ENCODE measurements at places on chromosomes 11 and 22.

DNA sequence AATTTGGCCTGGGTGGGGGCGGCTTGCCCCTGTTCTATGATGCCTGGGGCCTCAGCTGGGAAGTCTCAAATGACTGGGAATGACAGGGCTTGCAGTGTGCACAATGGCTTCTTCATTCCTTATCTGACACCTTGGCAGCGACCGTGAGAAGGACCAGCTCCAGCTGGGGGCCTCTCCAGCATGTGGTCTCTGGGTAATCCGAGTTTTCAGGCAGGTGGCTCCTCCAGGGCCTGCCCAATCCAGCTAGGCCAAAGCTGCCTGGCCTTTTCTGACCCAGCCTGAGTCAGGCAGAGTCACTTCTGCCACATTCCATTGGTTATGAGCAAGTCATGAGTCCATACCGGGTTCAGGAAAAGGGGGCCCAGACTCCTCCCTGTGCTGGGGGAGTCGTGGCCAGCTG lies 646.0 kb downstream of the OPCML start:
- DNase-seq = no peak

GRCh38 chr11:108135845-108136544 lies 14.6 kb downstream of the ACAT1 start:
- no peak for DNase-seq

- no peak for DNase-seq
Measured at GRCh38 chr11:28525636-28526405, 417.6 kb downstream of the METTL15 start.

DNA sequence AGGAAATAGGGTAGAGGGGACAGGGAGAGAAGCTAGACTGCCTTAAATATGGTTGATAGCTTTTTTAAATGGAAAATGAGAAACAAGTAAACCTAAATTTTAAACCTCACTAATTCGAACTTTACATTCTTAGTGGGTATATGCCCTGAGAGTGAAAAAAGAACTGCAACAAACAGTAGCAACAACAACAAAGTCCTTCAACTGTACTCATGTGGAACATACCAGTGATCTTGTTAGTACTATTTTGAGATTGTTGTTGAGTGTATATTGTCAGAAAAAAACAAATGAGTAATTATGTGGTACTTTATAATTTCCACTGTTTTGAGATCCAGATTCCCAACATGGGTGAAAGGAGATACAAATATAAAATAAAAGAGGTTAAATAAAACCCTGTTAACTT lies 88.9 kb upstream of the TNRC6B start:
- DNase-seq = no peak

- no peak for DNase-seq
Measured at GRCh38 chr11:127825183-127825582, 762.2 kb downstream of the ETS1 start.

DNA sequence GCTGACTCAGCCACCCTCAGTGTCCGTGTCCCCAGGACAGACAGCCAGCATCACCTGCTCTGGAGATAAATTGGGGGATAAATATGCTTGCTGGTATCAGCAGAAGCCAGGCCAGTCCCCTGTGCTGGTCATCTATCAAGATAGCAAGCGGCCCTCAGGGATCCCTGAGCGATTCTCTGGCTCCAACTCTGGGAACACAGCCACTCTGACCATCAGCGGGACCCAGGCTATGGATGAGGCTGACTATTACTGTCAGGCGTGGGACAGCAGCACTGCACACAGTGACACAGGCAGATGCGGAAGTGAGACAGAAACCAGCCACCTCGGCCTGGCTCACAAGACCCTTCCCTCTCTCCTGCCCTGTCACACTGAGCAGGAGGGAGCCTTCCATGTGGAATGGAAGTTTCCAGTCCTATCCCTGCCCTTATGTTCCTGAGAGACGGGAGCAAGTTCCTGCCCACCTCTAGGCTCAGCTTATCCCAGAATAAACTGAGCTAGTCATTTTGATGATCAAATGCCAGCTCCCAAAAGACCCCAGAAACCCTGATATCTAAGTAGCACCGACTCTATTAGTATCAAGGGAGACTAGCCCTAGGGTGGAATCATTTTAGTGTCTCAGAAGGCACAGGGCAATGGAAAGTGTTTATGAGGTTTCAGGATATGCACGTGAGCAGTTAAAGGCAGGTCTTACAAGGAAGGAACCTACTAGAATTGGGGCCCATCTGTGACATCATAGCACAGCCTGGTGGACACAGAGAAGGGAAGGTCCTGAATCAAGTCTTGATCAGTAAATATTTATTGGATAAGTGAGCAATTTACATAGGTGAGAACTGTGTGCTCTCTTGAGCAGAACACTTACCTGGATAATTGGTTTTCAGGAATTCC lies 6.3 kb upstream of the IGLL5 start:
- no peak for DNase-seq

GRCh38 chr11:45473341-45473895 lies 187.3 kb upstream of the SYT13 start:
- DNase-seq = peak; percentile 79

GRCh38 chr11:110050201-110050506 lies 43.0 kb upstream of the ZC3H12C start:
- DNase-seq = no peak

GRCh38 chr11:1853376-1854131 lies 670 bp downstream of the LSP1 start:
- DNase-seq = no peak

DNA sequence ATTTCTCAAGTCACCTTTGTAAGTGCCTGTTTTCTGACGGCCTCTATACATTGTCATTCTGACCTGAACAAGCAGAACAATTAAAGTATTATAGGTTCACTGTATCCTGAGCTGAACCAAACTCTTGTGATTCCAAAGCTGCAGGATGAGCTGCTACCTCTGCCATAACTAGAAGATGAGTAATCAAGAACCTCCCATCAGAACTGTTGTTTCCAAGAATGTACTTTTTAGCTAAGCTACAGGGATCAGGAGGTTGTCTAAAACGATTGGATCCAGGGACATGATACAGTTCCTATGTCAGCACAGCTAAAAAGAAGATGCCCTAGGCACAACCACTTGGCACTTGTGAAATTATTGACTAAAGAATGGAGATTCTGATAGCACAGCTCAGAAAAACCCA lies 288.4 kb upstream of the CCDC90B start:
- DNase-seq = no peak

GRCh38 chr11:68504432-68505066 lies 44.0 kb downstream of the PPP6R3 start:
- DNase-seq = no peak

- DNase-seq = no peak
Measured at GRCh38 chr11:91932151-91932821, 292.3 kb upstream of the FAT3 start.

DNA sequence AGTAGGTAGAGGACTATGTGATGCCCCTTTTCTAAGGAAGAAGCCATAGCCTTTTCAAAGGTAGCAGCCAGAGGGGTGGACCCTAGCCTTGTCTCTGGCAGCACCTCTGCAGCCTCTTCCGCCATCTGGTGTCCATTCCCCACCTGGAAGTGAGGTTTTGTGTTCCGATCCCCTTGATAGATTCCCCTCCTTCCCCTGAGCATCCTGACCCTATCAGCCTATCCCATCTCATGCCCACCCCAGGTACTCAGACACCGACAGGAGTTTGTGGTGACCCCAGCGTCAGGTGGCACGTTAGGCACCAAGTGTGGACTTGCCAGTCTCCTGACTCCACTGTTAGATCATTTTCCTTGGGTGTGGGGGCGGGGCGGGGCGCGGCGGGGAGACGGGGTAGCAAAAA lies 398 bp upstream of the FAM89B start:
- no peak for DNase-seq

- no peak for DNase-seq
Measured at GRCh38 chr11:131917634-131918384, 547.4 kb downstream of the NTM start.

- no peak for DNase-seq
Measured at GRCh38 chr11:73510877-73511276, 87.0 kb downstream of the FAM168A start.

GRCh38 chr22:30426388-30427353 lies 1.1 kb downstream of the MTFP1 start:
- peak; percentile 51 for DNase-seq

DNA sequence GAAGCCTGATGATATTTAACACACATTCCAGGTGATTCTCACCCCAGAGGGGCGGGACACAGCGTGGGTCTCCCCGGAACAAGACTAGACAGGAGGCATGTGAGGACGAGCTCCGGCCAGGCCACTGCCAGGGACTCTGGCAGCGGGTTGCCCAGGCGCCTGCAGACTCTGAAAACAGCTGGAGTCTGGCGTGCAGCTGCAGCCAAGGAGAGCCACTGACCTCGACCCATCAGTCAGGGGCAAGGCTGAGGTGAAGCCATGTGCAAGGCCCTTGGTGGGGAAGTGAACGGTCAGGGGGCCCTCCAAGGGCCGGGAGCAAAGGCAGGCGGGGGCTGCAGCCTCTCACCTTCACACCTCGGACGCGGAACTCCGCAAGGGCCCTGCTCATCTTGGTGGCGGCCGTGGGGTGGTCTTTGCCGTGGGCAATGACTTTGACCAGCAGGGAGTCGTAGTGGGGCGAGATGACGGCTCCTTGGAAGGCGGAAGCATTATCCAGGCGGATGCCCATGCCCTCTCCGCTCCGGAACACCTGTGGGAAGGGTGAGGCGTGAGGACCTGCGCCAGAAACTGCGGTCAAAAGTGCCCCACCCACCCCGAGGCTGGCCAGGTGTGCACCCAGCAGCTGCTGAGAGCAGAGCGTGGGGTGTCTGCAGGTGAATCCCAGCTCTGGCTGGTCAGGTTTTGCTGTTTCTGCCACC lies 6.7 kb downstream of the LRFN4 start:
- no peak for DNase-seq

- peak; percentile 30 for DNase-seq
Measured at GRCh38 chr11:43567396-43567975, 113.1 kb upstream of the HSD17B12 start.

DNA sequence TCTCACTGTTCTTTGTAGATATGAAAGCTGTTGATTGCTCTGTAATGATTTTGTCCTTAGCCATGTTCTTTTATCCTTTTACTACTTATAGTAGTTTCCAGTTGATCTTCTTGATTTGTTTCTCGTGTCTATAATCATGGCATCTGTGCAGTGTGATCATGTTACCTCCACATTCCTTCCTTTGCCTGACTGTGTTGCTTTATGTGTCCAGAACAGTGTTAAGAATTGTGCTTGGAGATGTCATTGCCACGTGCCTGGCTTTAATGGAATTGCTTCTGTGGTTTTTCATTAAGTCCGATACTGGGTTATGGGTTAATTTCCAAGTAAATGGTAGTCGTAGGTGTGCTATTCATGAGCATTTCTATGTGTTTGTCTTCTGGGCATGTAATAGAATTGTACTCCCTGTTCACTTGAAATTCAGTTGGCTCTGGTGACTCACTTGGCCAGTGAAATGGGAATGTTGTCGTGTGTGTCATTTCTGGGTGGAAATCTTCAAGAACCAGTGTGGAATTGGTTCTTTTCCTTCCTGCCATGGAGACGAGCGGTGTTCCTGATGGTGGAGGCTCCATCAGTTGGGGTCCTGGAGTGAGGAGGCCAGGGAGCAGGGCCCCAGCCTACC lies 6.8 kb downstream of the GTSE1 start:
- no peak for DNase-seq

- DNase-seq = peak; percentile 80
Measured at GRCh38 chr11:61710019-61710418, 29.8 kb downstream of the DAGLA start.

- no peak for DNase-seq
Measured at GRCh38 chr11:73480677-73481076, 104.5 kb downstream of the RELT start.

DNA sequence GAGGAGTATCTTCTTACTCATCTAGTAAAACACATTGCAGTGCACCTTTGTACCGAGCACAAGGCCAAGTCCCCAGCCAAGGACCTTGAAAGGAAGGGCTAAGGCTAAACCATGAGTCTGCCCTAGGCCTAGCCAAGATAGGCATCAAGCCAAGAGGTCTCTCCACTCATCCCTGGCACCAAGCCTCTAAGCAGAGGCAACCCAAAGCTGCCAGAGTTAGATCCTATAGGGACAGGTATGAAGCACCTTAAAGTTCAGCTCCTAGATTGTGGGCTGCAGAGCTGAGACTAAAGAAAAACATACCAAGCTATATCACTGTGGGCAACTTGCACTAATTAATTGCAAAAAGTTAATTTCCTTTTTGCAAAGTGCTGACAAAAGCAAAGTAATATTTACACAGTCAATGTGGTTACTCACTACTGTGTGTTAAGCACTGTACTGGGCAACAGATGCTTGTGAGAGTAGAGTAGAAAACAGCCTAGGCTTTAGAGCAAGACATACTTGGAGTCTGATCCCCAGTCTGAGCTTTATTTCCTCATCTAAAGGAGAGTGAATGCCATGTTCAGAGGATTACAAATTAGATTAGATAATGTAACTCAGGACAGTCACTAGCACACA lies 7.2 kb downstream of the COA4 start:
- DNase-seq = no peak

DNA sequence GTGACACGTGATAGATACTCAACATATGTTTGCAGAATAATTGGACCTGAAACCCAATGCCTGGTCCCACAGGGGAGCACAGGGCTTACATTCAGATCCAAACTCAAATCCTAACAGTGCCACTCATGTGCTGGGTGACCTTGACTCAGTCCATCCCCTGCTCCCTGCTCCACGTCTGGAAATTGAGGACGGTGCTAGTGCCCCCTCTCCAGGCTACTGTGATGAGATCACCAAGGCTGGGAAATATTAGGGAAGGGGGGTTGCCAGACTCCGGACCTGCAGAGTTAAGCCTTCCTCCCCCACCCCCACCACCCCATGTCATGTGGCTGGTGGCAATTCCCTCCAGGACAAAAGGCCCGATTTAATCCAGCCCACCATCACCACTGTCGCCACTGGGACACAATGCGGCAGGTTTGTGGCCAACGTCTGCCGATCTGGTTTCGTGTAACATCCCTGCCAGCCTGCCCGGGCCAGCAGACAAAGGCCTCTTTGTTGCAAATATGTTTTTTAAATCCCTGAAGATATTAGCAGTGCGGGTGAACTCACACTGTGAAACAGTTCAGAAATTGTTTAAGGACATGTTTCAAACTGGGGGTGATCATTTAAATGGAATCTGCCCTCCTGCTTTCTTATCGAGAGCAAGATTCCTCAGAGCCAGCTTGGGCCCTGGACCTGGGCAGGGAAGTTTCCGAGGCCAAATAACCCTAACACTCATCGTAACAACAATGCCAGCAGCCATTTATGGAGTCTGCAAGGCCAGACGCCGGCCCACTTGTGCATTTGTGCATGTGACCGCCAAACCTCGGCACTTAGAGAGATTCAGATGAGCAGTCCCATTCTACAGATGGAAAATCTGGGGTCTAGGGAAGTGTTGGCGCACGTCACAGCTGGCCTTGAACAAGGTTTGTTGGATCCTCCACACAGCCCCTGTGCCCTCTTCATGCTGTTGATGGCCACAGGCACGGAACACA lies 19.6 kb upstream of the MN1 start:
- no peak for DNase-seq

- no peak for DNase-seq
Measured at GRCh38 chr11:125662689-125663088, 18.0 kb downstream of the ACRV1 start.

Measured in NCI-H2171 (cell line).